Fibroblast of skin of abdomen (primary cell): ENCODE measurements at places on chromosomes 4 and X.

DNA sequence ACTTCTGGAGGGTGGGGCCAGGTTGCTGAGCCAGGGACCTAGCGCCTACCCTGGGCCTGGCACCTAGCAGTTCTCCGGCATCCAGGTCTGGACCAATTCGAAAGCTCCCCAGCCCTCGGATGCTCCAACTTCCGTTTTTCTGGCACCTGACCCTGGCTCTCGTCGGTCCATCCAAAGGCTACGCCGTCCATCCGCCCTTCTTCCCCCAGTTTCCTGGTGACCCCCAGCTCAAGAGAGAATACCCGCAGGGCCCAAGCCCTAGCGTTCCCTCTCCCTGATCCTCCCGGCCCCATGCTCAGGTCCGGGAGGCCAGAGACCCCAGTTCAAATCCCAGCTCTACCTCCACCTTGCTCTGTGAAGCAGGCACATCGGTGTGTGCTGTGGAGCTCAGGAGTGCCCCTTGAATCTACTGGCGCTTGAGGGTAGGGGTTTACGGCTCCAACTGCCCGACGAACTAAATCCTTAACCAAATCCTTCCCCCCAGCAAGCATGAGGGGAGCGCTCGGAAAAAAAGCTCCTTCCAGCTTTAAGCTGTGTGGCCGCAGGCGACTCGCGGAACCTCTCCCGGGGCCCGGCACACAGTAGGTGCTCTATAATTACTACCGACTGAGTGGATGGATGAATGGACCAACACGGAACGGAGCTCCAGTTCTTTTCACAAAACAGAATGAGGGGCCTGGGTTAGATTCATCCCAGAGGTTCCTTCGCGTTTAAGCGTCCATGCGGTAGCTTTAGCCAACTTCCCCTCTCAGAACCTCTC is 1.1 kb downstream of the CRMP1 start:
- DNase-seq = no peak

- DNase-seq = no peak
These were observed 152.7 kb upstream of the EDNRA start for GRCh38 chr4:147328189-147328588.

- peak; percentile 66 for DNase-seq
These were observed at the start of gene MSN for GRCh38 chrX:65667503-65668376. MSN (plus strand) TSS chrX:65667654; CDS start chrX:65667842, 188 bp downstream.

GRCh38 chrX:35625714-35626113 is 172.4 kb upstream of the MAGEB16 start:
- DNase-seq = no peak

DNA sequence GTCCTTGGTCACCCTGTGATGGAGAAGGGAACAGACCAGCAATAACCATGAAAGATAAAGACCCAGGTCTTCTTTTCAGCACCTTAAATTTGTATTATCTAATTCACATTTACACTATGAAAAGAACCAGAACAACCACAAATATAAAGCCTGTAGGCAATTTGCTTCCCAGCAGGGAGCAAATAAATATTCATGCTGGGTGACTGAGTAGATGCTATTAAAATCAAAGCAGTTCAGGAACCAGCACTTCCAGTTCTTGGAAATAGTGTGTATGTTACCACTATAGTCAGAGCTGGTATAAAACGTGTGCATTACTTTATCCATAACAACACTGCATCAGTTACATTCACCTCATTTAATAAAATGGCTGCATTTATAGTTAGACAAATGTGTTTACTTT is 177.8 kb upstream of the ETNPPL start:
- DNase-seq = no peak

- DNase-seq = no peak
These were observed 6.5 kb downstream of the ZFYVE28 start for GRCh38 chr4:2411786-2412510.

DNA sequence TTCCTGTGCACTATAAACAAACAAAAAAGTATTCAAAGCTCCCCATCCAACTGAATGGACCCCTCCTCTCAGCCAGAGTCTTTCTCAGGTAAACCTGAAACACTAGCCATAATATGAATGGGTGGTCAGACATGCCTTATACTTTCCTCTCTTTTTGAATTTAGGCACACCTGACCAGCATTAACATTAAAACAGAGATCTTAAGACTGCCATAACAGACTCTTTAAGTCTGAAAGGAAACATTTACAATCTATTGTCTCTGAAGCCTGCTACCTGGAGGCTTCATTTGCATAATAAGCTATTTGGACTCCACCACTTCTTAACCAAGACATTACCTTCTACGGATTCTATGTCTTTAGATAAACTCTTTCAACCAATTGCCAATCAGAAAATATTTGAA is 56.9 kb upstream of the SPIN4 start:
- DNase-seq = no peak

- DNase-seq = no peak
These were observed 21.1 kb downstream of the NOP14 start for GRCh38 chr4:2942037-2942531.

DNA sequence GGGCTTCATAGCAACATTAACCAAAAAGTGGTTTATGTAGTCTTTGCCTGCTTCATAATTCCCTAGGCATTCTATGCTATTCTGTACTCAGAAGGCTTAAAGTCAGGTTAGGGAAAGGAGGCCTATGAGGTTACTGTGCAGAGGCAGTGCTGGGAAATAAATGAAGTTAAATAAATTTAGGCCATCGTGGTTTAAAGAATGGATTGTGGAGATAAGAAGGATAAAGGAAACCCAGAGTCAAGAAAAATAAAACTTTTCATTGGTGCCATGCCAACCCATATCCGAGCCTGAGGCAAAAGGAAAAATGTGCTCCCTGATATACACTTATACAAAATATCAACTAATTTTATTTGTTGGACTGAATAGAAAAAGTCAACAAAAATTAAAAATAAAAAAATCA is 70.2 kb downstream of the AR start:
- no peak for DNase-seq

GRCh38 chrX:77922787-77923186 is 12.3 kb downstream of the ATP7A start:
- no peak for DNase-seq

DNA sequence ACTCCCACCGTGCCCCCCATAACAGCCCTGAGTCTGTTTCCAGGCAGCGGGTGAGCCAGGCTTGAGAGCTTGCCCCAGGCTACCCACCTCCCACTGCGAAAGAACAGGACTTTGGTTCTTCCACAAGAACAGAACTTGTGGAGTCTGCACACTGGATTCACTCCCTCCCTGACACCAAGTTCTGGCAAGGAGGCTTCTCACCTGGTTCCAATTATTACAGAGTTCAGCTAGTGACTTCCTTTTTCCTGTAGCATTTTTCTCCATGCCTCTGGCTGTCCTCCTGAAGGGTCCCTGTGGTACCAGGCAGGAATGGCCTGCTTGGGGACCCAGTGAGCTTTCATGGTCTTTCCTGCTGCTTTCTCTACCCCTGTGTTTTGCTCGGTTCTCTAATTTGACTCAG is 208.6 kb upstream of the SFRP2 start:
- no peak for DNase-seq

- no peak for DNase-seq
These were observed 317.0 kb downstream of the ADGRL3 start for GRCh38 chr4:61517144-61517543.

- DNase-seq = no peak
These were observed 86.6 kb downstream of the NR3C2 start for GRCh38 chr4:148355442-148356123.

- DNase-seq = peak; percentile 93
These were observed 340.9 kb upstream of the CTSO start for GRCh38 chr4:156294577-156294976.

DNA sequence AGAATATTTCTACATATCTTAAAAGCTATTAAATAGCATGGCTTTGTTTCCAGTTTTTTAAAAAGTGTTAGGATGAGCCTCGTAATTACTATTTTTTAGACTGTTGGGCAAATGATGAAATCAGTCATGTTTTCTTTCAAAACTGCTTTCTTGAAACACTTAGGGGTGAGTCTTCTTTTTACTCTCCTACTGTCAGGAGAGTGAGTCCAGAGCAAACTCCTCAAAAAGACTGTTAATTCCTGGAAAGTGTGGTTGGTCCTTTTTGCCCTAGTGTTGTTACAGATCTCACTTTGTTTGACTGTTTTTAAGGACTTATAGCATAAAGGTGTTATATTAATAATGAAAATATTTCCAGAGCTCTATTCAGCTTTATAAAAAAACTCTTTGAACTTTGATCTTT is 6.3 kb downstream of the GSTCD start:
- DNase-seq = no peak

DNA sequence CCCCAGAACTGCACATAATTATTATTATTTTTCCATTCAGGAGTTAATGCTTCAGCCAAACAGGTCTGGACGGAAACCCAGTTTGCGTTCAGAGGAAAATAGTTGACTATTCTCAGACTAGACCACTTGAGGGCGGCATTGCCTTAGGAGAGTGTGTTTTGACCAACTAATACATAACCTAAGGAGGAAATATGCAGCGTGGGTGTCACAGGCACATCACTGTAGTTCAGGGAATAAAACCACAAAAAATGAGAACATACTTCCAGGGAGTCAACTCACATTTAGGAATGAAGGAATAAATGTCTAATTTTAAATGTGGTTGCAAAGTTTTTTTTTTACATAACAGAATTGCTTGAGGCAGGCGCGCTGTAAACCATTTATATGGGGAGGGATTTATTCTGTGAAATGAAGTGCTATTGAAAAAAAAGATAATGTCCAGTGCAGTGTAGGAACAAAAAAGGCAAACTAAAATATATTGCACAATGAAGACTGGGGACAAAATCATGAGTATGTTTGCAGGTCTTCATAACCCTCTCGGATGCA is 93.3 kb downstream of the SYNPO2 start:
- peak; percentile 97 for DNase-seq

DNA sequence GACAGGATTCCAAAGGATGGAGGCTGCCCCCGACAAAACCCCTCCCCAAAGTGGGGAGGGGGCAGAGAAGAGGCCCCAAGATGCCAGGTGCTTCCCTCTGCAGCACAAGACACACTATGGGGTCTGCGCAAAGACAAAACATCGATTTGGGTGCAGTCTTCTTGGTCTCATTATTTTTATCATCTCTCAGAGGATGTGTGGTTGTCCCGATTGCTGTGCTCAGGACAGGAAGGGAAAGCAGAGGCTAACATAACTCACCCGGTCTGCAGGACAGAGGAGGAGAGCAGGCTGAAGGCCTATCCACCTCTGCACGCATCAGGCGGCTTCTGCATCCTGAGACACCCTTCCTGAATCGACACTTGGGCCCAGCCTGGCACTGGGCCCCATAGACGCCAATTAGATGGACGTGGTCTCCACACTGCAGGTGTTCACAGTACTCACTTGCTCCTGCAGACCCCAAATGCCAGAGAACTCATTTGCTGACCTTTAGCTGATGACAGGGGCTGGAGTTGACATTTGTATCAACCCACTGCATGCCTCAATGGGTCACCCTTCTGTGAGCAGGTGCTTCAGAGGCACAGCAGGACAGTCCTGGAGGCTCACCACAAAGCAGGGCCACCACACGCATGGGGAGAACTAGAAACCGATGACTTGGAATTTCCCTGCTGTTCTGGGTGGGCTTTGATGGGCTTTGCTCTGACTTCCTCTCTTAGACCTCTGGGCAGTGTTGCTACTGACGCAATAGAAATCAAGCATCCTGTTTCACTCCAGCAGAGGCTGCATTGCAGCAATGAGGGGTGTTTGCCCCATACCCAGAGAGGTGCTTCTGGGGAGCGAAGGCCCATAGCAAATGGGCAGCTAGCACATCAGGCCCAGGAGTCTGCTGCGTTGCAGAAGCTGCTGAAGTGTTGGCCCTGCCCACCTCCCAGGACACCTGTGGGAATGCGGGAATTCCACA is 96.3 kb upstream of the ENPP6 start:
- DNase-seq = no peak

DNA sequence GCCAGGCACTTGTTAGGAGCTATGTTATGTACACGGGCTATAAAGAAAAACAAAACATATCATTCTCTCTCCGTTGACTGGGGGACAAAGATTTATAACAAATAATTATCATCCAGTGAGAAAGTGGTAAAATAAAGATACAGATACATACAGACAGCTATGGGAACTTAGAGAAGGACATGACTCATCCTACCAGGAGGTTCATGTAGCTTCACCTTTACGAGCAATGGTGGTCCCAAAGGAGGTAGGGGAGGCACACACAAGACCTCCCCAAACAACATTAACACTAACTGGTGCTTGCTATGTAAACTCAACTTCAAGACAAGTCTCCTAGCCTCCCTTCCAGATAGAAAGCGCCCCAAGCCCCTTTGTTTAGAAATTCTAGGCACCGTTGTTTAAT is 8.9 kb downstream of the AMBN start:
- no peak for DNase-seq

DNA sequence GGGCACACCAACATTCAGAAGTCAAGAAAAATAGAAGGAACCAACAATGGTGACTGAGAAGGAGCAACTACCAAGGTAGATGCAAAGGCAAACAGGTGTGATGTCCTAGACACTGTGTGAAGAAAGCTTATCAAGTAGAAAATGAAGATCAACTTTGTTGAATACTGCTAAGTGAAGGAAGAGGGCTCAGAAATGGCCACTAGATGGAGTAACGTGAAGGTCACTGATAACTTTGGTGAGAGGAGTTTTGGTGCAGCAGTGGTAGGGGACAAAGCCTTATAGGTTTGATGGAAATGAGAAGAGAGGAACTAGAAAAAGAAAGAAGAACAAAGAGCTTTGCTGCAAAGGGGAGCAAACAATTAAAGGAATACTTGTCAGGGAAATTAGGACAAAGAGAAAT is 23.5 kb downstream of the OTC start:
- DNase-seq = no peak

- DNase-seq = no peak
These were observed 86.3 kb upstream of the BMP2K start for GRCh38 chr4:78689700-78690323.

DNA sequence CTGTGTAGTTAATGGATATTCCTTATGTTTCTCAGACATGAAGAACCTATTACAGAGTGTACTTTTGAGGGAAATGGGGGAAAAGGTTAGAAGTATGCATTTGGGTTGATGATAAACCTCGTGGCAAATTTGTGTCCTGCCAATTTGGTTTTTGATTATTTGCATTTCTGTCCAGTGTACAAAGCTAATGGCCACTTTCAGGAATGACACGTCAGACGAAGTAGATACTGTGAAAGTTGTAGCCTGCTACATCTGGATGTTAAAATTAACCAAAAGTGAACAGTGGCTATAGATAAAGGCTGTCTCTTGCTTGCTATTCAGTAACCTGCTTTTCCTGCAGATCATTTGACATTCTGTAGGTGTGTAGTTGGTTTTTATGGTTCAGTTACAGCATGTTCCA is 1.0 kb downstream of the PRDX4 start:
- no peak for DNase-seq

DNA sequence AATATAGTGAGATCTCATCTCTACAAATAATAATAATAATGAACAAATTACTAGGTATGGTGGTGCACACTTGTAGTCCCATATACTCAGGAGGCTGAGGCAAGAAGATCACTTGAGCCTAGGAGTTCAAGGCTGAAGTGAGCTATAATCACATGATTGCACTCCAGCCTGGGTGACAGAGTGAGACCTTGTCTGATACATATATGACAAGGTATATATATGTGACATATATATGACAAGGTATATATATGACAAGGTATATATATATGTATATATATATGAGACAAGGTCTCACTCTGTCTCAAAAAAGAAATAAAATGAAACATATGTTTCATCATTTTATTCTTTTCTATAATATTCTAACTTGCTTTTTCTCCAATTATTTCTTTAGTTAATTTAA is 278.1 kb upstream of the TET2 start:
- no peak for DNase-seq
